ENCODE measurements at places on chromosomes 3 and 15.

- DNase-seq = no peak
These were observed 124.0 kb downstream of the CNTN6 start for GRCh38 chr3:1216856-1217255.

DNA sequence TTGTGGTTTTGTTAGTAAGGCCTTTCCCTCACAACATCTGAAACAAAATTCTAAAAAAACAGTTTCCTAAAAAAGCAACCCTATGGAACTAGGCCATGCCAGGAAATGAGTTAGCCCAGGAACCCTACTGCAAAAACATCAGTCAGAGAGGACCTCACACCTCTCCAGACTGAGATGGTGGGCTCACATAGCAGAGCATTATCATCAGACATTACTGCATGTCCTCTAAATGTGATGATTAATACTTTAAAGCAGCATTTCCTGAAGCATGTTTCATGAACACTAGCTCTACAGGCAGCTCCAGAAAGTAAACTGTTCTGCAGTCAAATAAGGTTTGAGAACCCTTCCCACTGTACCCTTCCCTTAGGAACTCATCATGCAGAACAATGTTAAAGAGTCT, 232.3 kb upstream of the MRPL3 start:
- no peak for DNase-seq

- DNase-seq = peak; percentile 60
These were observed 66.9 kb upstream of the PRR23C start for GRCh38 chr3:139111392-139112229.

- DNase-seq = no peak
These were observed 8.5 kb downstream of the CGNL1 start for GRCh38 chr15:57384816-57385215.

- no peak for DNase-seq
These were observed 82.8 kb upstream of the HES1 start for GRCh38 chr3:194053136-194053535.

DNA sequence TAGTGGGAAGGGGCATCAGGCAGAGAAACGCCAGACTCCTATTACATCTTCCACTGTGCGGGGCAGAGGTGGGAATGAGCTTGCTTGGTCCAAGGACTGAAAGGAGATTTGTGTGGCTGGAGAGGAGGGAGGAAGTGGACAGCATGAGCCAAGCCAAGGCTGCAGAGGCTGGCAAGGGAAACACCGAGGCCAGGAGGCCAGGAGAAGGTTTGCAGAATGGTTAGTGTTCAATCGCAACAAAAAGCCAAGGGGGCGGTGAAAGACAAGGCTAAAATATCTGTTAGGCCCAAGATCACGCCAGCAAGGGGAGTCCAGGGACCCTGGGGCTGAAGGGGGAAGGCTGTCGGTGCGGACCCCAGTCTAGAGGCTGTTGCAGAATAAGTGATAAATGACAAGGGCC, 75.8 kb downstream of the CPN2 start:
- no peak for DNase-seq

DNA sequence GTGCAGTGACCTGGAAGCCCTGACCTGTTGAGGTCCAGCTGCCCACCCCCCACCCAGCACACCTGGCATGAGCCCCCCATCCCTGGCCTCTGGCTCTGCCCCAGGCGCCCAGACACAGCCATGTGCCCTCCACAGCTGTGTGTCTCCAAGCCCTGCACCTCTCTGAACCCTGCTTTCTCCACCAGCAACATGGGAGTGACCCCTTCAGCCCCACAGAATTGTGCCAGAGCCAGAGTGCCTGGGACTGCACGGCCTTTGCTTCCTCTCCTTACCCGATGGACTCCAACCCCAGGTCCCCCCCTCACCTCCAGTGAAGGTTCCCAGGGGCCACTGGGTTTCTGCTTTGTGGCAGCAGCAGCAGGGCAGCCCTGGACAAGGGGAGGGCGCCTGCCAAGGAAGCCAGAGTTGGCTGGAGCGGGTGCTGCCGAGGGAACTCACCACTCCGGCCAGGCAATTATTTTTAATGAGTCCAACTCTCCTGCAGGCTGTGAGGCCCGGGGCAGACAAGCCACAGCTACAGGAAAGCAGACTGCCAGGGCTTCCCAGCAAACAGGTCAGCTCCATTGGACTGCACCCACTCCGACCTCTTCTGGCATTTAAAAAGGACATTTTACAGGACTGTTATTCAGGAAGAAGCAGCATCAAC, 24.1 kb downstream of the PRR20G start:
- DNase-seq = no peak

DNA sequence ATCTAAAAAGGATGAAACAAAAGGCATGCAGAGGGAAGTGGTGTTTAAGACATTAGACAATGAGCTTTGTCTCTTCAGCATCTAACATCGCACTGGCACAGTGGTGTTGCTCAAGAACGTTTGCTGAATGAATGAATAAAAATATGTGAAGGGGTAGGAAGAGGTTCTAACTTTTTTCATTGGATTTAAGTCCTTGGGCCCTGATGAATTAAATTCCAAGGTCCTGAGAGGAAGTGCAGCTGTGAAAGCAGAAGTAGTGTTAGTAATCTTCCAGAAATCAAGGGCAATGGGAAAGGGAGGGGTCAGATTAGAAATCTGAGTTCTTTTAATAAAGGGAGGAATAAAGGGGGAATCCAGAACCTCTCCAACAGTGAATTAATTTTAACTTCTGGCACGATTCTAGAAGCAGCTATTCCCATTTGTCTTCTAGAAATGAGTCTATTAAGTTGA, 29.6 kb downstream of the TLNRD1 start:
- no peak for DNase-seq
